ENCODE measurements at places on chromosomes 11 and 22.

GRCh38 chr22:21837248-21837979, 30.0 kb downstream of the MAPK1 start:
- no peak for DNase-seq

DNA sequence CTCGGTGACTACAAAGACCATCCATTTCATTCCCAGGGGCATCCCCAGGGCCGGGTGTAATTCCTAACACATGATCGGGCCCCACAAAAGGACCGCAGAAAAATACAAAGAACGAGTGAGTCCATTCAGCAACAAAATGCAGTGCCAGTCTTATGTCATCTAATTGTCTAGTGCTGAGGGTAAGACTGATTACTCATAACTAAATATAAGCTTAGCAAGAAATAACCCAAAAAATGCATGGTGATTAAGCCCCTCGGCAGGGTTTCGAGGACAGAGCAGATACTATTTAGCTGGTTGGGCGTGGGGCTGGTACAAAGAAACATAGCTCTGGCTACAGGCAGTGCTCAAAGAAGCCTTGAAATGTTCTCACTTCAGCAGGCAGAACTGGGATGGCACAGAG, 1078.9 kb downstream of the OPCML start:
- DNase-seq = no peak

GRCh38 chr22:32020117-32020516, 22.9 kb upstream of the SLC5A1 start:
- no peak for DNase-seq

DNA sequence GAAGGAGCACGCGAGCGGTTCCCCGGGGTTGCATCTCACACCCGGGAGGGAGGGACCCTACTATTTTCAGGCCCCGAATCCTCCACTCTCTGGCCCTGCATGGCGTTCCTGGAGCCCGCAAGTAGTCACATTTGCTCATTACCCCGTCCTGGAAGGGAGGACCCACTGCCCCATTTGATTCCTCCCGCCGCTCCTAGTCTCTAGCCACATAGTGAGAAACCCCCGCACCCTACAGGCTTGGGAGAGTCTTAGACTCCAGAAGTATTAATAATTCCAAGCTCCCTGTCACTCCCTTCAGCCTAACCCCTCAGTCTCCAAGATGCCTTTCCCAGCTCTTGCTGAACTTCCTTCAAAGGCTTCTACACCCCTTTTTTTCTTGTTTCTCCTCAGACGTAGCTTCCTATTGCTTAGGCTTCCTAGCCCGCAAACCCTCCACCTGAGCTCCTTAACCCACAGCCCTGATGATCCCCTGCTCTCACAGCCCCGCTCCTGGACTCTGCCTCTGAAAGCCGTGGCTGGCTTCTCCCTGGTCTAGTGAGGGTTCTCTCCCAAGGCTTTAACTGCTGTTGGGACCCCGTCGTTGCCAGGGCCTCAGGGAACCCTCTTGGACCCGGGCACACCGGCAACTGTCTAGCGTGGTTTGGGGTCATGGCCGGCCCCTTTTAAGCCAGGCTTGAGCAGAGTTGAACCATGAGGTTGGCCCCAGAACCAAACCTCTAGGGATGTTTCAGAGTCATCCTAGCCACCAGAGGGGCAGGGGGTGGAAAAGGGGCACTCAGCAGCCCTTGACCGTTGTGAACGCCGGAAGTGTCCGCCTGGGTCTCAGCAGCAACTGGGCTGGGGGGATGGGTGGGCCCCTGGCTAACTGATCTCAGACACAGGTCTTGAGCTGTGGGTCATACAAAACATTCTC, 862 bp downstream of the GGA1 start:
- no peak for DNase-seq

GRCh38 chr11:113202431-113202830, 112.0 kb upstream of the TTC12 start:
- DNase-seq = no peak

GRCh38 chr22:19526076-19526701, 2.0 kb upstream of the CLDN5 start:
- DNase-seq = no peak
